Activated CD4-positive, alpha-beta T cell treated with anti-CD3 and anti-CD28 coated beads, Interleukin-2, amount 10 ng/mL, durations not matched to agents 24 days and 14 days (primary cell): ENCODE measurements at places on chromosomes 11 and 22. TPM values are rescaled to one million over a fixed set of nuclear protein-coding genes. Genes with fewer than 3 reads are reported as not detected.

DNA sequence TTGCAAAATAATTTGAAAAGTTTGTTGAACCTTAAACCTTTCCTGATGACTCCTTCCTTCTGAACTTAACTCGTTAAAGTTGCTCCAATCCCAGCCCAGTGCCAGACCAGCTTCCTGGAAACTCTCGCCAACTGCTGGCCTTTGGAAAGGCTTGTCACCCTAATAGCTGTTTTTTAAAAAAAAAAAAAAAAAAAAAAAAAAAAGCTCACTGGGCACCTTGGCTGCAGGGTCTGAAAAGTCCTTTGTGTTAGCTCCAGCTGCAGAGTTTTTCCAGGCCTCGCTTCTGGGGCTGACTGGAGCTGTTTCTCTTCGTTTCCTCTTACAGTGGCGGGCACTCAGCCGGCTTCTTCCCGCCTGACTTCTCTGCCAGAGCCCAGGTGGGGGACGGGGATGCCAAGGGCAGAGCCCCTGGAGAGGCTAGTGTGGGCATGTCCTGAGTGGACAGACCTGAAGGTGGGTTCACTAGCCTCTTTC, 25.1 kb downstream of the KCNQ1OT1 start:
- no peak overlapping the region for H3K4me3 ChIP-seq
- H3K27ac ChIP-seq: no peak overlapping the region
- no peaks in the 10 kb centered on the region for H3K36me3 ChIP-seq
- H3K27me3 ChIP-seq: no peaks in the 10 kb centered on the region
- DNase-seq: no peak

- H3K27ac ChIP-seq: no peak overlapping the region
- no peak for DNase-seq
- peaks cover 16% of the 10 kb centered on the region for H3K36me3 ChIP-seq
- no peaks in the 10 kb centered on the region for H3K27me3 ChIP-seq
Observed at GRCh38 chr11:83256602-83257340, 29.4 kb downstream of the CCDC90B start.

DNA sequence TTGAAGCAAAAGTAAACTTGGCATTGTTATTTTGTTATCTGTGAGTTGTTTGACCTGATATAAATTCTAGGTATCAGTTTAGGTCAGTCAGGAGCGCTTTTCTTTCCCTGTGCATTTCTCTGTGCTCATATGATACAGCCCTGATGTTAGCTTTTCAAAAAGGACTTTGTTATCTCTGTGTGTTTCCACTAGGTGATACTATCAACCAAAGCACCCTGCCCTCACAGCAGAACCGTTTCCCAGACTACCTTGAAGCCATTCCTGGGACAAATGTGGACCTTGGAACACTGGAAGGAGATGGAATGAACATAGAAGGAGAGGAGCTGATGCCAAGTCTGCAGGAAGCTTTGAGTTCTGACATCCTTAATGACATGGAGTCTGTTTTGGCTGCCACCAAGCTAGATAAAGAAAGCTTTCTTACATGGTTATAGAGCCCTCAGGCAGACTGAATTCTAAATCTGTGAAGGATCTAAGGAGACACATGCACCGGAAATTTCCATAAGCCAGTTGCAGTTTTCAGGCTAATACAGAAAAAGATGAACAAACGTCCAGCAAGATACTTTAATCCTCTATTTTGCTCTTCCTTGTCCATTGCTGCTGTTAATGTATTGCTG, 87.7 kb upstream of the BIRC3 start:
- no peak for DNase-seq
- no peaks in the 10 kb centered on the region for H3K4me1 ChIP-seq
- H3K27me3 ChIP-seq: peaks cover 16% of the 10 kb centered on the region
- no peak overlapping the region for H3K27ac ChIP-seq
- no peaks in the 10 kb centered on the region for H3K36me3 ChIP-seq

DNA sequence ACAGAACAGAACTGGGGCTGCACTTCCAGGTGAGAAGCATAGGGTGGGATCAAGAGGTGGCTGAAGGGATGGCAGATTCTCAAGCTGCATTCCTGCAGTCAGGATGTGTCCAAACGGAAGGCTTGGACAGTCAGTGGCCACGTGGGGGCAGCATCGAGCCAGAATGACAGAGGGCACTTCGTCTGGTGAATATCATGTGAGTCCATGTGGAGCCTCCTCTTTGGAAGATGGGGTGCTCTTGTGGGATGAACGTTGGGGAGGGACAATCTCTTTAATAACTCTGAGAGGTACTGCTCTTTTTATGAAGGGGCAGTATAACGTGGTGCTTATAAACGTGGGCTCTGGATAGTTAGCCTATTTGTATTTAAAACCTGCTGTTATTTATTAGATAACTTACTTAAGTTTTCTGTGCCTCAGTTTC, 154.9 kb upstream of the NAV2 start:
- H3K4me1 ChIP-seq: no peaks in the 10 kb centered on the region
- peaks cover 4% of the 10 kb centered on the region for H3K27me3 ChIP-seq
- H3K27ac ChIP-seq: no peak overlapping the region
- DNase-seq: peak; percentile 89

GRCh38 chr11:50098186-50098725, 65.6 kb downstream of the OR4C45 start:
- no peaks in the 10 kb centered on the region for H3K4me1 ChIP-seq
- no peak overlapping the region for H3K27ac ChIP-seq
- H3K36me3 ChIP-seq: no peaks in the 10 kb centered on the region
- DNase-seq: no peak
- H3K4me3 ChIP-seq: no peak overlapping the region
- H3K27me3 ChIP-seq: no peaks in the 10 kb centered on the region

DNA sequence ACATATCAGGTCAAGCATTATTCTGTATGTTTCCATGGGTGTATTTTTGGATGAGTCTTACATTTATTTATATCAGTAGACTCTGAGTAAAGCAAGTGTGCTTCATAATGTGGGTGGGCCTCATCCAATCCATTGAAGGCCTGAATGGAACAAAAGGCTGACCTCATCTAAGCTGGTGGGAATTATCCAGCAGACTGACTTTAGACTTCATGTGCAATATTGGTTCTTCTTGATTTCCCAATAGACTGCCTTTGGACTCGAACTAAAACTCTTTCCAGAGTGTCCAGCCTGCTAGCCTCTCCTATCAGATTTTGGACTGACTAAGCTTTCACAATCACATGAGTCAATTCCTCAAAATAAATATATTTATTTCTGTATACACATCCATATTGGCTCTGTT, 116.2 kb downstream of the KIF18A start:
- H3K36me3 ChIP-seq: no peaks in the 10 kb centered on the region
- no peak overlapping the region for H3K27ac ChIP-seq
- no peak for DNase-seq
- peaks cover 2% of the 10 kb centered on the region for H3K4me1 ChIP-seq
- no peak overlapping the region for H3K4me3 ChIP-seq

DNA sequence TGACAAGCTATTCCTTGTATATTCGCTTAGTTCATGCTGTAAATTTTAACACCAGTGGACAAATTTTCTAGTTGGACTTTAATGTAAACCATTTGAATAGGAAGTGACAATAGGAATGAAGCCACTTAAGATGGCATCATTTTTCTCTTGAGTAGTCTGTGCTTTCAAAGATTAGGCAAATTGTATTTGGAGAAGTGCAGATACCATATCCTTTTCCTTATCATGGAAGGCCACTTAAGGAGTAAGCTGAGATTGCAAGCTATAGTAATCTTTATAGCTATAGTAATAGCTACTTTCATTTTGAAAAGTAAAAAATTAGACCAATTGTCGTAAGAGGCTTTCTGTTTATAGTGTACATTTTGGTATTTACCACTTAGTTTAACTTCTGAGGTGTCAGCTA, 12.8 kb downstream of the CAPRIN1 start:
- H3K27me3 ChIP-seq: no peaks in the 10 kb centered on the region
- peaks cover 40% of the 10 kb centered on the region for H3K4me1 ChIP-seq
- H3K36me3 ChIP-seq: peaks cover 43% of the 10 kb centered on the region
- H3K4me3 ChIP-seq: no peak overlapping the region
- H3K27ac ChIP-seq: peak overlapping the region; percentile 25

DNA sequence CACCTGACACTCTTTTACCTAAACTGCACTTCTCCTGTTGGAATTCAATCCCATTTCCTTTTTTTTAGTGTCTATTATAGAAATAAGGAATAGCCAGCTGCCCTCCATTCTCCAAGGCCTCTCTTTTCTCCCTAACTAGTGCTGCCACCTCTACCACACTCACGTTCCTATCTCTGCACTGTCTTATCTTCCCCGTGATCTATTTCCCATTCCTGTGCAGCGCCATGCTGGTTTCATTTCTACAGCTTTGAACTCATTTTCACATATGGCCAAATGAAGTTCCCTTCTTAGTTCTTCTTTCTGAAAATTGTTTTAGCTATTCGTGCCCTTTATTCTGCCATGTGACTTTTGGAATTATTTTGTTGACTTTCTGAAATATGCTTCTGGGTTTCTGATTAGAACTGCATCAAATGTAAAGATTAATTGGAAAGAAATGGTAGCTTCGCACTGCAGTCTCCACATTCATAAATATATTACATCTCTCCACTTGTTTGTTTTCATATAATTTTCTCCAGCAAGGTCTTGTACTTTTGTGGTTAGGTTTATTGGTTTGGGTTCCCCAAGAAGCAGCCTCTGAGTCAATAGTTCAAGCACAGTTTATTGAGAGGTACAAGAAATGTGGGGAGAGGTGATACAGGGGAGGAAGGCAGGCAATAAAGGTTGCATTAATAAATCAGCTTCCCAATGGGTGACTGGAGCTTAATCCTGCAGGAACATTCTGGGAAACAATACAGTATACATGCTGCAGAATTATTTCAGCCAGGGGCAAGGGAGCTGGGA, 43.7 kb upstream of the DRD2 start:
- no peaks in the 10 kb centered on the region for H3K36me3 ChIP-seq
- no peak overlapping the region for H3K27ac ChIP-seq
- peaks cover 4% of the 10 kb centered on the region for H3K27me3 ChIP-seq
- H3K4me3 ChIP-seq: no peak overlapping the region
- DNase-seq: no peak

Gene TXNRD2
- 18.4 and 23.5 TPM in 2 replicates for total RNA-seq

Gene RFPL2
- not detected in 2 replicates for total RNA-seq

Gene LPXN
- 86.3 and 86.7 TPM in 2 replicates for total RNA-seq

Gene DSCAML1
- 0.02 TPM in 1 of 2 replicates, not detected in the other for total RNA-seq

Gene OR8G5
- not detected in 2 replicates for total RNA-seq

Gene SH3BP1
- total RNA-seq: 110 and 115 TPM in 2 replicates

Gene LGALS1
- total RNA-seq: 361 and 362 TPM in 2 replicates
